Activated CD4-positive, alpha-beta T cell treated with anti-CD3 and anti-CD28 coated beads for 1 hour (primary cell): ENCODE measurements at places on chromosomes 2 and 18.
A peak's percentile ranks its signal among the peaks of the same experiment; 100 is the strongest.

DNA sequence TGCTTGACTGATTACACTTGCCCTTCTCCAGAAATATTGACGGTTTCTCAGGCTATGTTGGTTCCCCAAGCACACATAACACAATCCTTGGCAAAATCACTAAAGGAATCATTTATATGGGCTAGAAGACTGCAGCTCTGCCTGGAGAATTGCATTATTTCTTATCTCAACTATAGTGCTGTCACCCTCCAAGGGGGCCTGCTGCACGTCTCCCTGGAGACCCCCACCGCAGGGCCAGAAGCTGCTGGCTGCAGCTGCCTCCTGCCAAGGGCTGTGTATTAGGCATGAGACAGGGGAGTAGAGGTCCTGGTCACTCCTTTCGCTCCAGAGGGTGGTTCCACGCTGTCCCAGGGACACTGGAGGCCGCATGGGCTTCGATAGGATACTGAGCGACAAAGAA lies 76.6 kb downstream of the LRRC30 start:
- DNase-seq = no peak

DNA sequence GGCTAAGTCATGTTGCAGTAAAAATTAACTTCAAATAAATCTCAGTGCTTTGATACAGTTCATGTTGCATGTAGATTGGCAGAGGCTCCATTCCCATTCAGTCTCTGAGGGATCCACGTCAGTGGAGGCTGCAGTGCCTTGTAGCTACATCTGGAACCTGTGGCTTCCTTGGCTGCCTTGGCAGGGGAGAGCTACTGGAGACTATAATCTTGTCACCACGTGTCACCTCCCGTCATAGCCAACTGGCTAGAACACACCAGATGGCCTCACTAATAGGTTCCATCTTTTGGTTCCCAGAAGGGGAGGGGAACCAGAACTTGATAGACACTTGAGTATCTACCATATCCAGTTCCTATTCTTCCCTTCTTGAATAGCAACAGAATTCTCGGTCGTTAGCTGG lies 28.4 kb downstream of the E2F6 start:
- no peak for DNase-seq

GRCh38 chr2:217614498-217614897 lies 388.3 kb downstream of the TNS1 start:
- DNase-seq = no peak

DNA sequence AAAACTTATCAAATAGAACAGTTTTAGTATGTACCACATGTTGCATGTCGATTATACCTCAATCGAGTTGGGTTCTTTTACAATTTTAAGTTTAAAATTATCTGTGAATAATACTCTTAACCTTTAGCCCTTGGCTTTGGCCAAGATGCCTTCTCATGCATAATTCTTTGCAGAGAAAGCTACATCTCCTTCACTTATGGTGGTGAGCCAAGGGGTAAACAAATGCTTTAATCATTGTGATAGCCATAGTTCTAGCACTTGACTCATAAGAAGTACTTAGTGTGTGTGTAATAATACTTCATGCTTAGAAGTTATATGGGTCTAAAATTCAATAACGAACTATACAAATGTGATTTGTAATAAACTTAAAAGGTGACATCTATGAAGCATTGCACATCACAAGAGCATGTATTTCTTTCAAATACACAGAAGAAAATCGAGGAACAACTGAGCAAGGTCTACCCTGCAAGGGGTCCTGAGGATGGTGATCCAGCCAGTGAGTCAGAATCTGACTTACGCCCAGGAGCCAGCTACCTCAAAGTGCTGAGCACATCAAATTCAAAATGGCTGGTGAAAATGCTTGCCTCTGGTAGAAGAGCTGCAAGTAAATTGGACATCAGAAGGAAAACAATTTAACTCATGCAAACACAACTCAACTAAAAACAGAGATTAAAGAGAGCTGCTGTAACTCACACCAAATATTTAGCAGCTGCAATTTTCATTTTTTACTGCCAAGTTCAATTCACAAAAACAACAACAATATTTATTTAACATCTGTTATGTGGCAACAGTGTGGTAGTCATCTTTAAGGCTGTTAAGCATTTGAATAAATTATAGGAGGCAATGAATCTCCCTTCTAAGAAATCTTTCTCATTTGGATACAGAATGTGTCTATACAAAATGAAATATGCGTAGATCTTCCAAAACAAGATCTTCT lies 23.8 kb upstream of the TTC39C start:
- DNase-seq = no peak

DNA sequence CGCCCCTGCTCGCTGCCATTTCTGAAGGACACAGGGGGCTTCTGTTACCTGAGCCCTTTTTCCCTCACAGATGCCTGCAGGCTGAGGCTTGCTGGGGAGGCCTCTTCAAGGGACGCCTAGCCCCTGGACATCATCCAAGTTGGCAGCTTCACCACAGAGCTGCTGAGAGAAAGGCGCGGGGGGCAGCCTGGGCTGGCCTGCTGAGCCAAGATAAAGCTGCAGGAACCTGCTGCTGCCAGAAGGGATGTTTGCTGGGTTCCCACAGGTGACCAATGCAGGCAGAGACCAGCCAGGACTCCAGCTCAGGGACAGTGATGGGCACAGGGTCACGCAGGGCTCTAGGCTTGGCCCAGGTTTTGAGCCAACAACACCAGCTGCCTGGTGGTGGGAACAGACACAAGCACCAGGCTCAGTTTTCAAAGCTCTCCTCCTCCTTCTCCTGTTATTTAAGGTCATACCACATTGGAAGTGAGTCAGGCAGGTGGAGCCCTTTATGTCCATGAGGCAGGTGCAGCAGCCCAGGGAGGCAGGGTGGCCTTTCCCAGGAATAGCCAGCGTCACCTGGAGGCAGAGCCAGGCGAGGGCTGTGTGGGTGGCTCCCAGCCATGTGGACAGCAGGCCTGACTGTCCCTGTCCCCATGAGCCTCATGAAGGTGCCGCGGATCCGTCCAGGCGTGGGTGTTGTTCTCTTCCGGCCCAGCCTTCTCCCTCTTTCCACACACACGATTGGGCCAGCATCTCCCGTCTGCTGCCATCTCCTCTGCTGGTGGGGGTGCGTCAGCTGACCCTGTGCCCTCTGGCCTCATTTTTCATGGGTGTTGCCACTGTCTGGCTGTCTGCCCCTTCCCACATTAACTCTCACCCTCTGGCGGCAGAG lies 515.5 kb upstream of the MYT1L start:
- DNase-seq = no peak

- DNase-seq = no peak
Observed at GRCh38 chr18:79928563-79928960, 22.9 kb downstream of the SLC66A2 start.

DNA sequence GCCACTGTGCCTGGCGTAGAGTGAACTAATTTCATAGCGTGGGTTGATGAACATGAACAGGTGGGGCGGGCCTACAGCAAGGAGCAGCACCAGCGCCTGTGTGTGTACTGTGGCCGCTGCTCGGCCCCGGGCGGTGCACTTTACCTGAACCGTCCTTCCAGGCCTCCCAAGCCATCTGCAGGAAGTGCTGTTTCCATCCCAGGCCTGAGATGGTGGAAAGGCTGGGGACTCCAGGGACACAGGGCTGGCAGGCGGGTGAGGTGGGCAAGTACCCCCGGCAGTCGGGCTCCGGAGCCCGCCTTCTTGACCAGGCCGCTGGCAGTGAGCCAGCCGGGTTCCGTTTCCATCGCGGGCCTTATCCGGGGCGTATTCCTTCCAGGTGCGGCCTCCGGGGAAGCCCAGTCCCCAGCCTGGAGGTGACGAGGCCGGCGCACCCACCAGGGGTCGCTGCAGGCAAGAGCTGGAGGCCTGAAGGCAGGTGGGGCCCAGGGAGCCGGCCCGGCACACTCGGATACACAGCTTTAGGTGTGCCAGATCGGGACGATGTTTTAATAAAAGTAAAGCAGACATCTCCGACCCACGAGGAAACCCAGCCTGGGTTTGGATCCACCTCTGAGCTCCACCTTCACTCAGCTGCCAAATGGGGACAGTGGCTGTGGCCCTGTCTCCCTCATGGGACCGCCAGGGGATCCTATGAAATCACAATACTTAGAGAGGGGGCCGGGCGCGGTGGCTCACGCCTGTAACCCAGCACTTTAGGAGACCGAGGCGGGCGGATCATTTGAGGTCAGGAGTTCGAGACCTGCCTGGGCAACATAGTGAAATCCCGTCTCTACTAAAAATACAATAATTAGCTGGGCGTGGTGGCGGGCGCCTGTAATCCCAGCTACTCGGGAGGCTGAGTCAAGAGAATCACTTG lies 22.7 kb upstream of the PDIA6 start:
- peak; percentile 65 for DNase-seq

- no peak for DNase-seq
Observed at GRCh38 chr2:74887445-74887951, 53.6 kb downstream of the HK2 start.

DNA sequence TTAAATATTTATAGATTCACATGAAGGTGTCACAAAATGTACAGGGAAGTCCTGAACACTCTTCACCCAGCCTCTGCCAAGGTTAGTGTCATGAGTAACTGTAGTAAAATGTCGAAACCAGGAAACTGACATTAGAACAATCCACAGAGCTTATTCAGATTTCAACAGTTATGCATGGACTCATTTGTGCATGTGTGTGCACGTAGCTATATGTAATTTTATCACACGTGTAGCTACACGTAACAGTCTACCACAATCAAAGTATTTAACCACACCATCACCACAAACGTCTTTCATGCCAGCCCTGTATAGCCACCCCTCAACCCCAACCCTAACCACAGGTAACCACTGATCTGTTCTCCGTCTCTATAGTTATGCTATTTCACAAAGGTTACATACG lies 211.7 kb upstream of the REV1 start:
- DNase-seq = no peak

DNA sequence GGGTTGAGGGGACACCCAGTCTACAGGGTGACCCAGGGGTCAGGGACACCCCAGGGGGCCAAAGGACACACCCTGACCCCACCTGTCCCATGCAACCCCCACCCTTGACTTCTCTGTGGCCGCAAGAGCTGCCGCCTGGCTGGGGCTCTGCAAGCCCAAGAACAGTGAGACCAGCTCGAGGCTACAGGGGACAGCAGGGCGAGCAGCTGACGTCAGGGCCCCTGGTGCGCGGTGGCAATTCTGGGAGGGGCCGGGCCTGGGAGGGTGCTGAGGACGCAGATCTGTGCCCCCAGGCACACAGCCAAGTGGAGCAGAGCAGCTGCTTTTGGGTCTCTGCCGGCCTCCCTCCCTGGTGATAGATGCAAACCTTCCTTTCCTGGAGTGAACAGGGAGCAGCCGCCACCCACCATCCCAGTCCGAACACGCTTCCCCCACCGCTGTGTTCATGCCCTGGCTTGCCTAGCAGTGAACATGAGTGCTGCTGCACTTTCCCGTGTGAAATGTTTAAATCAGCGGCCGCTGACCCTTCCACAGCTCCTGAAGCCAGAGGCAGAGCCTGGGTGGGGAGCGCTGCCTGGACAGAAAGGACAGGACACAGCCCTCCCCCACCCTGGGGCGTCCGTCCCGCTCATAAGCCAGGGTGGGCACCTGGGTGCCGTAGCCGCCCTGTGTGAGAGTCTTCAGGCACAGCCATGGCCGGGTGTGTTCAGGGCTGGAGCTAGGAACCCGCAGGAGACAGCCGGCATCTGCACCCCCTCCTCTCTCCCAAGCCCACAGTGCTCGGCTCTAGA lies 46.9 kb downstream of the SLC66A2 start:
- peak; percentile 4 for DNase-seq

- DNase-seq = no peak
Observed at GRCh38 chr2:43220229-43220751, 6.1 kb downstream of the ZFP36L2 start.

DNA sequence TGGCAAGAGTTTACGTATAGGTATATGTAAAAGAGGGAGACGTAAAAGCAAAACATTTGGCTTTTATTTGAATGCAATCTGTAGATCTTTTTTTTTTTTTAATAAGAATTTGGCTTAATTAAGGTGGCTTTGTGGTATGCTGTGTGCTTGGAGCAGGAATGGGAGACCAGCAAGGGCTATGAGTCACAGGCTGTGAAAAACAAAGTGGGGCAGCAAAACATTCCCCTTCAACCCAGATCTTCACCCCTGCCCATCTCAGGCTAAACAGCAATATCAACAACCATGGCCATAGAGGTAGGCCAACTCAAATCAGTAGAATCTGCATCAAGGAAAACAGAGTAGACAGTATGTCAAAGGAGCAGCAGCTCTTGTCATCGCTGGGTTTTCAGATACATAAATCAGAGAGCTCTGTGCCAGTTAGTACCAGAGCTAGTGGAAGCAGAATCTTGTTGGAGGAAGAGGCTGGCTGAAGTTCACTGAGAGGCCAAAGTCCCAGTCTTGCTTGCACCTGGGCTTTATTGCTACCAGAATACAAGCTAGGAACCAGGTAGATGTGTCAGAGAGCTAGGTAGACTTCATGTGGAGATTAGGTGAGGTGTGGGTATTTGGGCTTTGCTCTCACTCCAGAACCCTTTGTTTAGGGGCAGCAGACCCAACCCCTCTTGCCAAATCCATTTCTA lies 191.5 kb upstream of the FANCL start:
- no peak for DNase-seq

DNA sequence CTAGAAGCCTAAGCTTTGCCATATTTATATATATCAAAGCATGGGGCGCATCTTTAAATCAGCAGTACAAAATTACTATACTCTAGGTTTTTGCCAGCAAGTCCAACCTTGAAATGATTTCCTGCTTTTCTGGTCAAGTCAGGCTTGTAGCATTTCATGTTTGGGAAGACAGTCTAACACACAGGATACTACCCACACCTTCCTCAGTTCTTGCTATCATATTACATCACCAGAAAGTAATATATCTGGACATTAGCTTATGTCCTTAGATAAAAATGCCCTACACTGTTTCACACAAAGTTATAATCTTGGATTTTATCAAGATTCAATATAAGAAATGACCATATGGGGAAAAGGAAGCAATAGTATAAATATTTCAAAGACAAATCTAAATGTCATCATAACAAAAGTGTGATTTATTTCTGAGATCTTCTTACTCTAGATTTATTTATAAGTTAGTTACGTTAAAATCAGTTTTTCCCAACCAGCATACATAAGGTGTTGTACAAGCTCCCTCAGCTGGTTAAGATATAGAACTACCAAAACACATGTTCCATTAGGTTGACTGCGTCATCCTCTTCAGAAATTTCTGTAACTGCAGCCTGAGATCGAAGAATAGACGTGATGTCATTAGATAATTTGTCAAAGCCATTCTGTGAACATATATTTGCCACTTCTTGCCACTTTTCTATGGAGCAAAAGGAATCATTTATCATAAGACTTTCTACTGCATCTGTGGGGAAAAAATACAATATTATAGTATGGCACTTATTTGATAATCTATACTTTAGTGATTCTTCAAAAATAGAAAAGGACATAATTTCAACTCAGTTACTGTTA lies 56.6 kb downstream of the CLHC1 start:
- no peak for DNase-seq

DNA sequence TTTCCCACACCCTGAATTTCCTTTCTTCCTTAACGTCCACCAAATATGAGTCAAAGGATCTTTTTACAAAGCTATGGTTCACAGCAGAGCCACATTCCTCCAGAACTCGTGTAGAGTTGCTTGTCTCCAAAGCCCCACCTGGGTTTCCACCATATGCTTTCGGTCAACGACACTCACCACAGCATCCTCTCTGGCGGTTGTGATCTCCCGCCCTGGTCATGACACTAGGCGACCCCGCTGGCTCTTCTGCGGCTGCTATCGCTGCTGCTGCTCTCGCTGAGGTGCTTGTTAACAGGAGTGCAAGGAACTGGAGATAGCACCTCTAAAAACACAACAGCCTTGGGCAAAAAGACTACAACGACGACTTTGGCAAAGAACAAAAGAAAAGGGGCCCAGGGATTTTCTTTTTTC lies 340 bp downstream of the SLC40A1 start:
- DNase-seq = peak; percentile 10

- no peak for DNase-seq
Observed at GRCh38 chr2:109454765-109455394, 158.9 kb downstream of the SEPTIN10 start.
